ENCODE measurements at places on chromosomes 11 and 22. TPM values are rescaled to one million over a fixed set of nuclear protein-coding genes. Genes with fewer than 3 reads are reported as not detected.

DNA sequence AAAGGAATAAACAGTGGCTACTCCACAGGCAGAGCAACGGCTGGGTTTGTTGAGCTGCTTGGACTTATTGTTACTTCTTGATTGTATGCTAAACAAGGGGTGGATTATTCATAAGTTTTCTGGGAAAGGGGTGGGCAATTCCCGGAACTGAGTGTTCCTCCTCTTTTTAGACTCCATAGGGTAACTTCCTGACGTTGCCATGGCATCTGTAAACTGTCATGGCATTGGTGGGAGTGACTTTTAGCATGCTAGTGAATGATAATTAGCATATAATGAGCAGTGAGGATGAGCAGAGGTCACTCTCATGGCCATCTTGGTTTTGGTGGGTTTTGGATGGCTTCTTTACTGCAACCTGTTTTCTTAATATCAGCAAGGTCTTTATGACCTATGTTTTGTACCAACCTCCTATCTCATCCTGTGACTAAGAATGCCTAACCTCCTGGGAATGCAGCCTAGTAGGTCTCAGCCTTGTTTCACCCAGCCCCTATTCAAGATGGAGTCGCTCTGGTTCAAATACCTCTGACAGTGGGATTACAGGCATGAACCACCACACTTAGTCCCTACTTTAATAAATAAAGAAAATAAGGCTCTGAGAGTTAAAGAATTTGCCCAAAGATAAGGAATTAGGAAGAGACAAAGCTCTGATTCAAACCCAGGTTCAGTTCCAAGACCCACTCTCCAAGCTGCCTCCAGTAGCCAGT, 65.6 kb upstream of the CLMP start:
- DNase-seq: no peak

TRIM49C gene
- not detected for total RNA-seq

GRCh38 chr22:25567251-25567675, 2.8 kb downstream of the GRK3 start:
- DNase-seq: no peak

SPTBN2 gene
- total RNA-seq: 115 TPM

DNAJB7 gene
- total RNA-seq: not detected

- DNase-seq: no peak
These were observed 11.0 kb downstream of the APOA4 start for GRCh38 chr11:116812109-116812508.

DNA sequence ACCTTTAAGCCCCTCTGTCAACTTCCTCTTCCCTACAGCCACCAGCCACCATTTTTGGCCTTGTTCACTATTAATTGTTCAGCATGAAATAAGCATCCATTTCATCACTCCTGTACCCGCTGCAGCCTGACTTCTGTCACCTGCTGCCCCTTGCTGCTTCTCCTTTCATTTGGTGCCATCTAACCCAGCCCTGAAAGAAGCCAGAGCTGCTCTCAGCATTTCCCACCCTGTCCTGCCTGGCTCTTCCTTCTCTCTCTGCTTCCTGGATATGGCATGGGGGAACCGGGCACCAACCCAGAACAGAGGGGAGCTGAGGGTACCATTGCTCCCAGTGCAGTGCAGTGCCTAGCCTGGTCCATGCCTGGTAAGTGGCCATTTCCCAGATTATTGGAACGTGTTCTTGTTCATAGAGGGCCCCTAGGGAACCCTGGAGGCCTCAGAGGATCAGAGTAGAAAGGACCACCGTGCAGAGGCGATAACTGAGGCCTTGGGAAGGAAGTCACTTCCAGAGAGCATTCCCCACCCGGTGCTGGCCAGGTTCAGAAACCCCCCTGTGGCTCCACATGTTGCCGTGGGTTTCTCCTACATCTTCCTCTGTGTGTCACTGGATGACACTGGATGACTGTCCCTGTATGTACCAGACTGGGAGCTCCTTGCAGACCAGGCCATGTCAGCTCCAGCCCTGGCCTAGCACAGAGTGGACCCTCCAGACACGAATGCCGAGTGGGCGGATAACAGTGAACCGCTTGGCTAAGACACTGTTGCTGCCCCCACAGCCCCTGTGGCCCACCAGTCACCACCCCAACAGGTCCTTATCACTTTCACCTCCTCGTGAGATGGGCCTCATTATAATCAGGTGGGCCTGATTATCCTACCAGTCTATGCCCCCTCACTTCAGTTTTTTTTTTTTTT, 4.7 kb downstream of the YDJC start:
- DNase-seq: no peak

- DNase-seq: no peak
These were observed 383.0 kb upstream of the NARS2 start for GRCh38 chr11:78957476-78958245.

OR2D2 gene
- 0.24 TPM for total RNA-seq

SIK2 gene
- 22.2 TPM for total RNA-seq

GRCh38 chr11:112735470-112735869, 225.8 kb upstream of the NCAM1 start:
- DNase-seq: no peak

GRCh38 chr11:41053894-41054293, 405.6 kb downstream of the LRRC4C start:
- DNase-seq: no peak

FJX1 gene
- total RNA-seq: 13.5 TPM

- no peak for DNase-seq
These were observed 1075.5 kb downstream of the NTM start for GRCh38 chr11:132445859-132446291.

- no peak for DNase-seq
These were observed 16.4 kb upstream of the FLRT1 start for GRCh38 chr11:64019106-64020037.

RHOG gene
- 18.0 TPM for total RNA-seq

RAB38 gene
- 13.8 TPM for total RNA-seq

- no peak for DNase-seq
These were observed 54.5 kb downstream of the TRIM44 start for GRCh38 chr11:35717043-35717442.

DNA sequence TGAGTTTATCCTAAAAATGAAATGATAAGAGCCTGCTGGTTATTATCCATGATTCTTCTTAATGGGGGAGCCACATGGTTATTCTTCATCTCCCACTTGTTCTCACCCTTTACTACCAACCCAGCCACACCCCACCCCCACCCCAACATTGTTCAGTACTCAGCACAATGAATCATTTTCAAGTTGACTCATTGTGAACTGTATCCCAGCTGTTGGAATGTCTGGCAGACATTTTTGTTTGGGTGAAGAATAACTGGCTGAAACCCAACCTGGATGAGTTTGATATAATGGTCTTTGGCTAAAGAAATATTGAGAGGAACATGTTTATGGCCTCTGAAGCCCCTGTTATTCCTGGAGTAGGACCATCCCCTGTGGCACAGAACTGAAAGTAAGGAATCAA, 136.2 kb downstream of the ELP4 start:
- peak; percentile 4 for DNase-seq

DNA sequence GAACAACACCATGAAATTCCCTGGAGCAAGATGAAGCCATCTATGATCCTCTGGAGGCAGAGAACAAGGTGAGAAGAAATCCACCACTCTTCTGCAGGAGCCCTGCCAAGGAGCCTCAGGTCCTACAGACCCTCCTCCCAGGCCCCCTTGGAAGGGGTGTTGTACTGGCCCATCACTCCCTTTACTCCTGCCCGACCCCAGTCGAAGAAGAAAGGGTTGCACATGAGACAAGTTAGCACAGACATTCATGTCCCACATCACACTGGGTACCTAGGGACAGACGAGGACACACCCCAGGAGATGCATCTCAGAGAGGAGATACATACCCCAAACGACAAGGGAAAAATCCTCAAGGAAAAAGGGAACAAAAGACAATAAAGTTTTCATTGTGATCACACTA, 82.8 kb upstream of the NARS2 start:
- no peak for DNase-seq

GLB1L2 gene
- total RNA-seq: 3.9 TPM

GRCh38 chr22:38756711-38757463, 1.1 kb upstream of the SUN2 start:
- no peak for DNase-seq

- no peak for DNase-seq
These were observed 7.2 kb downstream of the TTLL1 start for GRCh38 chr22:43081968-43082367.

DNA sequence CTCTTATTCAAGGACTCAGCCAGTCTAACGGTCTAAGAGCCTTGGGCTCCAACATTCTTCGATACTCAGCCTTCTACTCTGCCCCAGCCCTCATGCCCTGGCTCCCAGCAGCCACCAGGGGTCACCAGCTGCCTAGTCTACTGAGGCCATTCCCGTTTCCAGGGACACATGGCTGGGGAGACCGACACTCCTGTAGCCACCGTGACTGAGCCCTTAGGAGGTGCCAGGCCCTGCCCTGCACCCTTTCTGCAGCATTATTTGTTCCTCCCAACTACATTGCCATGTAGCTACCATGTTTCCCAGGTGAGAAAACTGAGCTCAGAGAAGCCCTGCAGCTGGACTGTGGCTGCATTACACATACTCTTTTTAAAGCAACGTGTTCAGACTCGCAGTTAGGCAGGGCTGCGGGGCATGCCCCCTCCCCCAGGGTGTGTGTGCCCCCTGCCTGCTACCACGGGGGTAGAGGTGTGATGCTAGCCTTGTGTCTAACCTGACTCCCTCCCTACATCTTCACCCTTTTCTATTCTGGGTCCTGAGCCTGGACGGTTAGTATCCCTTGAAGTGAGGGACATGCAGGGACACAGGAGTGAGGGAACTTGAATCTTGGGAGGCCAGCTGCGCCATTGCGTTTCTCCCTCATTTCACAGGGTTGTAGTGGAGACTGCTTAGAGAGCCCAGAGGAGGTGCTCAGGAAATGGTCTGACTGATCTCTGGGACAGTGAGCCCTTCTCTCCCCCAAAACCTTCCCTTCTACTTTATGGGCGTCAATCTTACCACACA, 17.5 kb downstream of the ATG16L2 start:
- DNase-seq: peak; percentile 89

DNA sequence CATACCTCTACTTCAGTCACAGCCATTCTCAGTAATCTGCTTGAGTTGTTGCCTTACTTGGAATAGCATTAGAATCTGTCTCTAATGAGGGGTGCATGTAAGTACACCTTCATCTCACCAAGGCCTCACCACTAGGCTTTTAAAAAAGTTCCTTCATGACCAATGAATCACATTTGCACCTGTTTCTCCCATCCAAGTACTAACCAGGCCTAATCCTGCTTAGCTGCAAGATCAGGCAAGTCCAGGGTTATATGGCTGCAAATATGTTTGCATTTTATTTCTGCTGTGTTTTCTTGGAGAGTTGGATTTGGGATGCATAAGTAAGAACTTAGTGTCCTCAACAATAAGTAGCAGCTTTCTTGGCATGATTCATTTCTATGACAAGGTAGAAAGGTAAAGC, 66.9 kb downstream of the BBOX1 start:
- no peak for DNase-seq

GRCh38 chr11:23778971-23779370, 717.9 kb upstream of the LUZP2 start:
- no peak for DNase-seq

DNA sequence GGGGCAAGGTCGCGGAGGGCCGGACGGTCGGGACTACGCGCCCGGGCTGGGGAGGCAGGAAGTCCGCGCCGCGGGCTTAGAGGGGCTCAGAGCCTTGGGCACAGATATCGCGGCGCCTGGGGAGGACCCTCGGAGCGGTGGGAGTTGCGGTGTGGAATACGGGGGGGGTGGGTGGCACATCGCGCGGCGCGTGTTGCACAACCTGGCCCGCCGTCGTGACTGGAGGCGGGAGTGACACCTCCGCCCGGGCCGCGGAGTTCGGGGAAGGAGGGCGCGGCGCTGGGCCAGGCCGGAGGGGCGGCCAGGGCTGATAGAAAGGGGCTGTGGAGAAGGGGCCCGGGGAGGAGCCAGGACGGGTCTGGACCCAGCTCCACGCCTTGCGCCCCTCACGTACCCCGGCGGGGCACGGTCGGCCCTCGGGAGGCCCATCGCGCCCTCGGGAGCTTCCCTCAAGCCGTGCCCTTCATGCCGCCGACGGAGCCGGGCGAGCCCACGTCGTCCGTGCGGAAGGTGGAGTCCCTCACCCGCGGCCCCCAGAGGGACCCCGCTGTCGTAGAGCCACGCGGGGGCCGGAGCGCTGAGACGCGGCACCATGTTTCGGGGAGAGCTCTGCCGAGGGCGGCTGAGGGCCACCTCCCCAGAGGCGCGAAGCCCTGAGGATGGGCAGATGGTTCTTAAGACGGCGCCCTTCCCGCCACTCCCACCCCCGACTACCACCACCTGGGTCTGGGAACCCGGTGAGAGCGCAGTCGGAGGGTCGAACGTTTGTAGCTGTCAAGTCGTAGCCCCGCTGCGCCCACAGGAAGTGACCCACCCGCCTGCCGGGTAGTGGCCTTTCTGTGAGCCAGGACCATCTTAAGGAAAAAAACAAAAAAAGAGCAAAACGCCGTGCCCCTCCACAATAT, 729 bp downstream of the IL17RA start:
- peak; percentile 56 for DNase-seq

GRCh38 chr22:31650391-31650790, 11.6 kb downstream of the PISD start:
- no peak for DNase-seq

- peak; percentile 65 for DNase-seq
These were observed 19.9 kb upstream of the MYOD1 start for GRCh38 chr11:17699147-17700114.

TSPAN18 gene
- 9.5 TPM for total RNA-seq

DNA sequence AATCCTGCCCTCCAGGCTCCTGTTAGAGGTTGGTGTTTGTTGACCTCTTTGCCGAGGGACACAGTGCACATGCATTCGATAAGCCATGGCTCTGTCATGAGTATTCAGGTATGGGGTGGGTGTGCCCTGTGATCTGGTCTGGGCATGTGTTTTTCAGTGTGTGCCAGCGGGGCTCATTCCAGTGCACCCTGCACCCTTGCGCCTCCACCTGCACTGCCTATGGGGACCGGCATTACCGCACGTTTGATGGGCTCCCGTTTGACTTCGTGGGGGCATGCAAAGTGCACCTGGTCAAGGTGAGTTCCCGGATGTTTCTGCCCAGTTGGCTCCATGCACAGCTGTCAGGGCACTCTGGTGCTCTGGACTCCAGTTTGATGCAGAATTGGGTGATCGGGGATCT, 44.2 kb downstream of the OTOG start:
- DNase-seq: no peak

DNA sequence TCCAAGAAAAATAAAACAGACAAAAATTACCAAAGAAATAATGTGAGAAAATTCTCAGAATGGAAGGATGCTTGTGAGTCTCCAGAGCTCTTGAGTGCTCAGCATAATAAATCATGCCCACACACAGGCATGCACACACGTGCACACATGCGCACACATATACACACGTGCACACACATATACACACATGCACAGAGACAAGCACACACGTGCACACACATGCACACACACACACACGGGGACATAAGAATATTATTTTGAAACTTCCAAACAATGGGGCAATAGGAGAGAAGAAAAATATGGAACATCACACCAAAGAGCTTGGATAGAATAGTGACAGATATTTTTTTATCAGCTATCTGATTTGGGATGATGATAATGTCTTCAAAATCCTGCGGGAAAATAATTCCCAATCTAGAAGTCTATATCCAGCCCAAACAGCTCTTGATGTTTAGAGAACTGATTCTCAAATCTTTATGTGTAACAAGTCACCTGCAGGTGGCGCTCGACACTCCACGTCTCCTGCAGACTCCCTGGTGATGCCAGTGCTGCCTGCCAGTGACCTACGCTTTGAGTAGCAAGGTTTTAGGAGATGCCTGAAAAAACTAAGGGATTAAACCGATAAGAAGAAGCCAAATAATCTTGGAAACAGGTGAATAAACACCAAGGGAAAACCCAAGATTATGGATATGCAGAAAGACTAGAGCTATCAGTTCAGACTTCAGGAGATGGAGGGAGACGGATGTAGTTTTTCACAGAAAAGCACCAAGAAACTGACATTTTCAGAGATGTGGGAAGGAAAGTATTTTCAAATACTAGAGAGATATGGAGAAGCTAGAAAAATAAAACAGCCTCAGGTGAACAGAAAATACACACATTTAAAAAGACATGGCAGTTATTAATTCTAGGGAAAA, 743.6 kb downstream of the ETS1 start:
- peak; percentile 88 for DNase-seq

Data from hepatocyte (in vitro differentiated cells).